ENCODE measurements at places on chromosomes 4 and X. TPM values are rescaled to one million over a fixed set of nuclear protein-coding genes. Genes with fewer than 3 reads are reported as not detected.
A peak's percentile ranks its signal among the peaks of the same experiment; 100 is the strongest.

Gene RHOH
- 0.18 TPM for total RNA-seq

Gene ZDHHC9
- 19.9 TPM for total RNA-seq

DNA sequence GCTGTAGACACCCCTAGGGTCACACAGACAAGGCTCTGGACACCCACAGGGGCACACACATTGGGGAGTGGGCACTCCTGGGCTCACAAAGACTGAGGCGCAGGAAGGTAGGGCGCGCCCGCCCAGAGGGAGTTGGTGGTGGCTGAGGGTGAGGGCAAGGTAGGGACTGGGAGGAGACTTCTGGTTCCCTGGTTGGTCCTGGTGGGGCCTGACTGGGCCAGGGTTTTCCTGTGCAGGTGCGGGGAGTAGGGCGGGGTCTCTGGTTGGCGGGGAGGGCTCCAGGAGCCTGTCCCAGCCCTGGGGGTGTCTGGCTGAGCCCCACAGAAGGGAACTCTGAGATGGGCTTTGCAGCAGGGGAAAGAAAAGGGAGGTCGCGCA, 6.7 kb upstream of the WAS start:
- peak overlapping the region; percentile 71 for H3K4me3 ChIP-seq
- H3K27me3 ChIP-seq, result peaks cover 2% of the 10 kb centered on the region
- H3K4me1 ChIP-seq, result peaks cover 10% of the 10 kb centered on the region
- H3K27ac ChIP-seq, result peak overlapping the region; percentile 62

- no peaks in the 10 kb centered on the region for H3K4me1 ChIP-seq
- H3K27me3 ChIP-seq, result no peaks in the 10 kb centered on the region
- H3K36me3 ChIP-seq, result no peaks in the 10 kb centered on the region
Observed at GRCh38 chr4:111681751-111682150, 463.5 kb upstream of the FAM241A start.

DNA sequence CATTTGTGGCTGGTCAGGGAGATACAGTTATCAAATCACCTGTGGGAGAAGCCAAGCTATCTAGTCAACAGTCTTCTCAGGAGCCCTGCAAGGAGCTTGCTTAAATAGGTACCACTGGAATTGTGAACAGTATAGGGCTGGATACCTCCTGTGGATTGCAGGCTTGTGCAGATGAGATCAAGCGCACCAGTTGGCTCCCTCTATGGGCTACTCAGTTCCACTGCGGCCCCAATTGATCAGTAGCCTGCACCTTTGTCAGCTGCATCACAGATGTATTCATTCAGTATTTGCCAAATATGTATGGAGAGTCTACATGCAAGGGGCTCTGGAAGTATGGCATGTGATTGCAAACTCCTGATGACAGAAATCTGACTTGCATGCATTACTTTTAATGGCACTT, 28.6 kb downstream of the TEX13A start:
- H3K27ac ChIP-seq, result no peak overlapping the region
- DNase-seq, result no peak
- H3K27me3 ChIP-seq, result no peaks in the 10 kb centered on the region
- H3K4me3 ChIP-seq, result no peak overlapping the region

GRCh38 chr4:184171011-184171410, 46.7 kb downstream of the ENPP6 start:
- peak overlapping the region; percentile 52 for H3K27ac ChIP-seq
- H3K4me1 ChIP-seq, result peaks cover 26% of the 10 kb centered on the region
- DNase-seq, result peak; percentile 84
- no peak overlapping the region for H3K4me3 ChIP-seq
- H3K36me3 ChIP-seq, result no peaks in the 10 kb centered on the region
- no peaks in the 10 kb centered on the region for H3K27me3 ChIP-seq
